ENCODE measurements at places on chromosomes 11 and 22.

DNA sequence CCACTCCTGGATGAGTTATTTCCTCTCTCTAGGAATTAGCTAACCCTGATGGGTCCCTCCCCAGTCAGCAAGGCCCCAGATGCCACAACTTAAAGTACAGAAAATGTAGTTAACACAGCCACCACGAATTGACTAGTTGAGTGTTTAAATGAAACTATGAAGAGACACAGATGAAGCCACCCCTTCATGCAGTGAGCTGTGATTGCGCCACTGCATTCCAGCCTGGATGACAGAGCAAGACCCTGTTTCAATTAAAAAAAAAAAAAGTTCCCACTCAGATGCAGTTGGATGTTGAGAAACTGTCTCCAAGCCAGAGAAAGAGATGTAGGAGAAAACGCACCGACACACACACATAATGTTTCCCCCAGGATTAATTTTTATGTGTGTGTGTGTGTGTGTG lies 53.3 kb downstream of the SCN3B start:
- DNase-seq = no peak

DNA sequence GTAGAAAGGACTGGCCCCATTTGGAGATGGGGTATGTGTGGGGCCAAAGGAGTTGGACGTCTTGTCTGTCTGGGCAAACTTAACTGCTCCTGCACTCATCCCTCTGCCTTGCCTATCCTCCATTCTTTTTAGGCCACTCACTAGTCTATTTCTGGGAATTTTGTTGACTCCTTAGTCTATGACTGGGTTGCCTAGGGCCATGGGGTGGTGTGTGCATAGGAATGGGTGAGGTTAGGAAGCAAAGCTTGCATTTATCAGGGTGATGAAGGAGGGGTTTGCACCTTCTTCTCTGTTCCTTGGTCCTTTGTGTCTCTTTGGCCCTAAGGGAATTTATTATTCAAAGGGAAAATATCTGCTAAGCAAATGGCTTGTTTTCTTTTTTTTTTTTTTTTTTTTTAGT lies 80.9 kb upstream of the OR9Q1 start:
- no peak for DNase-seq

DNA sequence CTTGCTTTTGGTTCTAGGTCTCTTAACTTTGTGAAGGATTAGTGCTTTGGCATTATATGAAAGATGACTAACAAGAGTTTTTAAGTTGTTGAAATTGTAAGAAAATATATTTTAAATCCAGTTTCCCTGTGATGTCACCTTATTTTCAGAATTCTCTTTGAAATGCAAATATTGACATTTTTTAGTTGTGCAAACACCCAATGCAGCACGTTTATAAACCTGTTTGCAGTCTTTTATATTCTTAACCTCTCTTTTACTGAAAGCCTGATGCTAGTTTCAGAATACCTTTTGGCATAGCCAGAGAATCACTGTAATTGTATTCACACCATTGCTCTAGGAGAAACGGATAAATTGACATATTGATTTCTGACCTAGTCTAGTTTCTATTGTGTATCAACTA lies 42.8 kb upstream of the SLC37A2 start:
- no peak for DNase-seq

DNA sequence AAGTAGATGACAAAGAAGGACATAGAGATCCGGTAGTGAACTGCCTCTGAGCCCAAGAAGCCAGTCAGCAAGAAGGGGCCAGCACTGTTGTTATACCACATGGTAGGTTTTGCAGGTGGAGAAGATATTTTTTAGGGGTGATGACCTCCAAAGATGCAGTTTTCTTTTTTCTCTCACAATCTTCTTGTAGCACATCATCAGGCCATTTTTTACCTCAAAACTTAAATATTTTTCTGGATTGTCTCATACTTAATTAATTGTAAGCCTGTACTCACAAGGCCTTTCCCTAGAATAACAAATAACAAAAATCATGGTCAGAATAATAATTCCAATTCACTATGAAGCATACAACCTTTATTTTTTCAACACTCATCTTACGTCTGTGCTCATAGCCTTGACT lies at the start of gene OR51B4:
Gene OR51B4, minus strand, starts transcription at position 101 of the 400 bp plus-strand sequence. Its CDS starts 0 bp downstream, at position 101.
- DNase-seq = no peak

DNA sequence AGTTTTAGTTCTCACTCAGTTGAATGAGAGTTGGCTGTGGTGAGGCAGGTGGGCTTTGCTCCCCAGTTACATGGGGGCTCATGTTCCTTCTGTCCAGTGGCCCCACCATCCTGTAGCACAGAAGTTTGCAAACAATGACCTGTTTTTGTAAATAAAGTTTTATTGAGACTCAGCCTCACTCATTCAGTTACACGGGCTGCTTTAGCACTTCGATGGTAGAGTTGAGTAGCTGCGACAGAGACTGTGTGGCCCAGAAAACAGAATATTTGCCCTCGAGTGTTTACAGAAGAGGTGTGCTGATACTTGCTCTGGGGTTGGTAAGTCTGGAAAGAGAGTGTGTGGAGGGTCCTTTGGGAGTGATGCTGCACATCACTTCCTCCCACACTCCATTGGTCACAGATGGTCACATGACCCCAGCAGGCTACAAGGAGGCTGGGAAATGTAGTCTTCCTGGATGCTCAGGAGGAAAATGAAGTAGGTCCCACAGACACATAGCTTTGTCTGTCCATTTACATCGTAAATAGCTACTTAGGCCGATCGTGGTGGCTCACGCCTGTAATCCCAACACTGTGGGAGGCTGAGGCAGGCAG lies 34.6 kb downstream of the IFT27 start:
- peak; percentile 29 for DNase-seq

GRCh38 chr11:111906680-111907079 lies 4.9 kb downstream of the CRYAB start:
- DNase-seq = no peak

DNA sequence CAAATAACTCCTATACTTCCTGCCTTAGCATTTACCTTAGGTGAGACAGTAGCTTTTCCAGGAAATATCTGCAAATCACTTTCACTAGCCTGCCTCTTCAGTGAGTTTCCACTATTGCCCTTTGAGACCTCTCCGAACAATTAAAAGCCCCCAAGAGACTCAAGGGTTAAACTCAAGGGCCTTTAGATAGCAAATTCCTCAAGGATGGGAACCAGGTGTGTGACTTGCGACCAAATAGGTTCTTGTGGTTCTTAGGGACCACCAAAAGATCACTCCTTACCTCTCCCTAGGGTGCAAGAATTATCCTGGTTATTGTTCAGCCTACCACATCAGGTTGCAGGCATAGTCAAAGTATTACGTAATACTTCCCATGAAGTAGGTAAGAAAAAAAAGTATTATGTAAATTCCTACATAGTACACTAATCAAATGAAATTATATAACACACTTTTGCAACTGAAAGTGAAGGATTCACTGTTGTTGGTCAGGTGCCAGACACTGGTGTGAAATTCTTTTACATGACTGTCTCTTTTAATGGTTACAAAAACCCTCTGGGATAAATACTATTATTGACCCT lies 1.4 kb upstream of the RDX start:
- no peak for DNase-seq

- DNase-seq = no peak
Observed at GRCh38 chr11:62732830-62733229, 4.5 kb downstream of the TTC9C start.

DNA sequence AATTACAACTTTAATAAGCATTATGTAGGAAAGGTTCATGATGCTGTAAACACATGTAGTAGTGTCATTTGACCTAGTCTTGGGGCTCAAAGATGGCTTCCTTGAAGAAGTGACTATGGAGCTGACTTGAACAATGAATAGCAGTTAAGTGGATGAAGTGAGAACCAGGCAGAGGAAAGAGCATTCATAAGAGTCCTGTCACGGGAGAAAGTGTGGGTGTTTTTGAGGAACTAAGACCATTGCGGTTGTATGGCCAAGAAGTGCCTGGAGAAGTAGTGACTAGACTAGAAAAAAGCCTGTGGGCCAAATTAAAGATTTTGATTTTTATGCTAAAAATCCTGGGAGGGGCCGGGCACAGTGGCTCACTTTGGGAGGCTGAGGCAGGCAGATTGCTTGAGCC lies 7.2 kb upstream of the IL18BP start:
- DNase-seq = no peak

DNA sequence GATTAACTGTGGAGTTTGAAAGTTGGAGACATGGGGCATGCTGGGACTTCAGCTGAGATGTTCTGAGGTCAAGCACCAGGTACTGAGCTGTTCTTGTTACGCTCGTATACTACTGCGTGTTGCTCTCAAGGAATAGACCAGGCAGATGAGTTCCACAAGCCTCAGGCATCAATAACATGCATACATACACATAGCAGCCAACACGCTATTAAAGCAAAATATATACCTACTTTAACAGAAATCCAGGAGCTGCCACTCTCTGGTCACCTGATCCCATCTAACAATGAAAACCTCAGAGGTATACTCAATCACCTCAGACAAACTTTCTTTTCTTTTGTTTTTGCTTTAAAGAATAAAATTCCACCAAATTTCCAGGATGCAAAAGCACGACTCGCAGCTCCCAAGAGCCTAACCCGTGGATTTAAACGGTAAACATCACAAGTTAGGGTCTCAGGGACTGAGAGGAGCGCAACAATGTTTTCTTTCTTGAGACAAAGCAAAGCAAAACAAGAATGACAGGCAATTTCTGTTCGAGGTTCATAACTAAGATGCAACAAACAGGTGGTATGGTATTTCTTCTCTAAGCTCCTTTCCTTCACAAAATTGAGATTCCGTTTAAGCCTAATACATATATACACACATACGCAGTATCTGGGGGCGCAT lies 16.5 kb downstream of the BLID start:
- no peak for DNase-seq

- no peak for DNase-seq
Observed at GRCh38 chr22:29310065-29310862, 3.8 kb downstream of the GAS2L1 start.
